ENCODE measurements at places on chromosomes 1 and 21.
A peak's percentile ranks its signal among the peaks of the same experiment; 100 is the strongest.

GRCh38 chr1:226344441-226345259 is 35.7 kb upstream of the LIN9 start:
- no peak for DNase-seq

- no peak for DNase-seq
Observed at GRCh38 chr1:218751208-218751948, 406.2 kb downstream of the TGFB2 start.

DNA sequence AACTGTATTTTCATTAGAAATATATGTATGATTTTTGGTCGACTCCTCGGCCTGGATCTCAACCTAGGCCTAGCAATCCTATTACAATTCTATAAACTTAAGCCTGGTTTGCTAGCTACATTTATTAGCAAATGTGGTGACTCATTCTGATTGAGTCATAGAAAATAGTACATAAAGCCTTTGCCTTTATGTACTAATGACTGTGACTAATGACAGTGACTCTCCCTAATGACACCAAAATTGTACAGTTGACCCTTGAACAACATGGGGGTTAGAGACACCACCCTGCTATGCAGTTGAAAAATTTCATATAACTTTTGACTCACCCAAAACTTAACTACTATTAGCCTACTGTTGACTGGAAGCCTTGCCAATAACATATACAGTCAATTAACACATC is 78.9 kb downstream of the CLEC20A start:
- no peak for DNase-seq

DNA sequence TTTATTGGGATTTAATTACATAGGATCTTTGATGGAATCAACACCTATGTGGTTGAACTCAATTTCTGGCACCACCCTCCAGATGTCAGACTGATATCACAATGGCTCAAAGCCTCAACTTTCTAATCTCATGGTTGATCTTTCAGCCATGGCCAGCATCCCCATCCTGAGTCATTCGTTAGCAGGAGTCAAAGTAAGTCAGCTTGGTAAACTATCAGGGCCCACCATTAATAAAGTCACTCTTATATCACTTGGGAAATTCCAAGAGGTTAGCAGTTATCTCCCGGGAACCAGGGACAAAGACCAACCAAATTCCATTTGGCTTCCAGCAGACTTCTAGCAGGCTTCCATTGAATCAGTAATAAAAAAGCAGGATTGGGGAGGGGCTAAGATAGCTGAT is 50.7 kb upstream of the TNFSF4 start:
- no peak for DNase-seq

DNA sequence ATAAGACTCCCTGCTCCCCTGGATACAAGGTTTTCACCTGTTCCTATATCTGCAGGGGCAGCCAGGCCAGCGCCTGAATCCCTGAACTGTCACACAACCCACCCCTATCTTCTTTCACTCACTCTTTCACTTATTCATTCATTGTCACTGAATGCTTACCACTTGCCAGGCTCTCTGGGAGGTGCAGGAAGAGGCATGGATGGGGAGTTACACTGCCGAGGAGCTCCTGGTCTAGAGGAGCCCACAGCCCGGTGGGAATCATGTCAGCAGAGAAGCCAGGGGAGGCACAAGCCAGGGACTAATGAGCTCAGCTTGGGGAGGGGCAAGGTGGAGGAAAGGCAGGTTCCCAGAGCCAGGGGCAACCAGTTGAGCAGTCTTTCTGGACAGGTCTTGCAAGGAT is 155.8 kb downstream of the TRABD2B start:
- DNase-seq = no peak

- DNase-seq = peak; percentile 34
Observed at GRCh38 chr1:17209430-17209829, 4.5 kb downstream of the PADI1 start.

GRCh38 chr1:233662575-233663304 is 48.8 kb downstream of the KCNK1 start:
- no peak for DNase-seq

- DNase-seq = no peak
Observed at GRCh38 chr1:41313661-41314131, 47.5 kb upstream of the FOXO6 start.

GRCh38 chr1:203666609-203667008 is 40.0 kb downstream of the ATP2B4 start:
- DNase-seq = peak; percentile 55

GRCh38 chr1:211935448-211935970 is 99.8 kb downstream of the INTS7 start:
- no peak for DNase-seq

GRCh38 chr1:165880993-165881392 is 53.6 kb downstream of the UCK2 start:
- no peak for DNase-seq

GRCh38 chr1:55118651-55119329 is 79.4 kb downstream of the PCSK9 start:
- DNase-seq = no peak

GRCh38 chr1:18830596-18830995 is 28.9 kb downstream of the TAS1R2 start:
- DNase-seq = no peak

DNA sequence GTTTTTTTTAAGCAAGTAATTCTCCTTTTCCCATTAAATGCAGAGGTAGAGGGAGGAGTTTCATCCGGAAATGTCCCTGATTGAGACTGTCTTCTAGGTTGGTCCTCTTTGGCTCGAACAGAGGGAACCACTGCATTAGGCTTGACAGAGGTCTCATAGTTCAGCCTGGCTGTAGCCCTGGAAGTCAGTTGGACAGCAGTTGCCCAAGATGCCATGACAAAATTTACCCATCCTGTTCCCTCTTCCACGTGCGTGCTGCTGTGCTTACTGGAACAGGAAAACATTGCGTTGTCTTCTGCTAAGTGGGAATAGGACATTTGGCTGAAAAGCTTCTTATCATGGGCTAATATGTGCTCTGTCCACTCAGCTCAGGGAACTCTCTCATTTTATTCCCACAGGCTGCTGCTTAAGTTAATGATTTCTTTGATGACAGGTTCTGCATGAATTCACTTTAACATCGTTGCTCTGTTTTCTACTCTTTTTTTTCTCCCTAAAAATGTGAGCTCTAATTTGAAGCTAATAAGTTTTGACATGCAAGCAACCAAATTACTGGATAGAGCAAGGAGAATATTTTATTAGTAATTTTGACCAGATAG is 18.0 kb downstream of the KCNK1 start:
- DNase-seq = no peak

DNA sequence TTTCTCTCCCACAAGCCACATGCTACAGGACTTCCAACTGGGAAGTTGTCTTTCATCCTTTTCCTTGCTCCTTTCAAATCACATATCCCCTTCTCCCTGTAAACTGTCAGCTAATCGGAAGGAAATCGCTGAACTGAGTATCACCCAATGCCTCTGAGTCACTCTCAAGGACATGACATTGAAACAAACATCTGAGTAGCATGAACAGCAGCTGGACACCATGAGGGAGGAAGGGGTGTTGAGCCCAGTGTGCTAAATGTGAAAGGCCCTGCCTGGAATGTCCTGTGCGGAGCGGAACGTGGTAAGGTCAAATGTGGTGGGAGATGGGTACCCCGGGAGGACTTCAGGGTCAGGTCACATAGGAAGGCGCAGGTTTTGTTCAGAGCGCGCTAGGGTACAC is at the start of gene OR2AJ1:
Gene OR2AJ1 (plus strand): TSS at position 22 of the 400 bp plus-strand sequence. CDS start 8,880 bp downstream, outside the sequence.
- DNase-seq = no peak

- DNase-seq = no peak
Observed at GRCh38 chr1:10778640-10779039, 17.8 kb downstream of the CASZ1 start.

DNA sequence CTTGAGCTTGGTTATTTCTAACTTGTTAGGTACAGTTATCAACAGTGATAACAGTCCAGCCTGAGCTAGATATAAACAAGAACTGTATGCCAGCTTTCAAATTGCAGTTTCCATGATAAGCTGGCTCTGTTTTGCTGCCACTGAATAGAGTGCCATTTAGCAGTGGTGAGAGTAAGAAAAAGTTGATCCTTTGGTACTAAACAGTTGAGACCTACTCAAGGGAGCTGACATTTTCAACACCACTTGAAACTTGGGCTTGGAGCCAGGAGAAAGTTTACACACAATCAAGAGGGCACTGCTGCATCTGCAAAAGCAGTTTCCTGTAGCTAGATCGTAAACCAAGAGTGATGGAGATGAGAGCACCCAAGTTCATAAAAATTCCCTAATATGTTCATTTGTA is 131.3 kb downstream of the RGS7 start:
- no peak for DNase-seq

GRCh38 chr21:37196847-37197246 is 70.3 kb downstream of the VPS26C start:
- DNase-seq = no peak

GRCh38 chr1:196558411-196558810 is 49.8 kb downstream of the KCNT2 start:
- DNase-seq = peak; percentile 12

GRCh38 chr1:23417570-23417969 is 7.0 kb downstream of the TCEA3 start:
- DNase-seq = no peak

- no peak for DNase-seq
Observed at GRCh38 chr1:93702111-93702827, 20.6 kb upstream of the BCAR3 start.

GRCh38 chr1:203743091-203743571 is 21.9 kb upstream of the LAX1 start:
- peak; percentile 43 for DNase-seq
